ENCODE measurements at places on chromosomes 2 and 18. TPM values are rescaled to one million over a fixed set of nuclear protein-coding genes. Genes with fewer than 3 reads are reported as not detected.

DNA sequence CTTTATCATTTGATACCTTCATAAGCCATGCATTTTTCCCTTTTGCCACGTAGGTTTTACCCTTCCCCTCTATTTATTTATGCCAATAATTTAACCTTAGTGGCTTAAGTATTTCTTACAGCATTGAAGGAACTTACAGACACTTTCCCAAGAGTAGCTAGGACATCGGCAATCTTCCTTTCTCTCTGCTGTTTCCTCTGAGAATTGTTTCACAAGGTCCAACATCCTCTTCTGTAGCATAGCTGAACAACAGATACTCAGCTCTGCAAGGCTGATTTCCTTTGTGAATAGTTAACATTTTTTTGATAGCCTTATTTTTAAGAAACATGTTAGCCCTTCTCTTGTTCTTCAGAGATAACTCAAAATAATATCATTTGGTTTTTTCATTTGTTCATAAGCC is 1.1 kb upstream of the GCA start:
- H3K4me3 ChIP-seq, result peak overlapping the region; percentile 97
- H3K27me3 ChIP-seq, result peaks cover 19% of the 10 kb centered on the region
- H3K36me3 ChIP-seq, result no peaks in the 10 kb centered on the region
- no peak for DNase-seq
- peaks cover 9% of the 10 kb centered on the region for H3K4me1 ChIP-seq

GRCh38 chr2:196233021-196233804 is 61.8 kb upstream of the STK17B start:
- DNase-seq, result no peak
- H3K36me3 ChIP-seq, result no peaks in the 10 kb centered on the region
- no peak overlapping the region for H3K4me3 ChIP-seq
- no peak overlapping the region for H3K27ac ChIP-seq

Gene SP140L
- total RNA-seq, result 2.7 TPM

GRCh38 chr2:86592547-86593230 is 29.4 kb upstream of the CHMP3 start:
- no peak overlapping the region for H3K27ac ChIP-seq
- DNase-seq, result no peak
- H3K27me3 ChIP-seq, result peaks cover 2% of the 10 kb centered on the region
- no peaks in the 10 kb centered on the region for H3K36me3 ChIP-seq
- no peak overlapping the region for H3K4me3 ChIP-seq

Gene CNGA3
- not detected for total RNA-seq

DNA sequence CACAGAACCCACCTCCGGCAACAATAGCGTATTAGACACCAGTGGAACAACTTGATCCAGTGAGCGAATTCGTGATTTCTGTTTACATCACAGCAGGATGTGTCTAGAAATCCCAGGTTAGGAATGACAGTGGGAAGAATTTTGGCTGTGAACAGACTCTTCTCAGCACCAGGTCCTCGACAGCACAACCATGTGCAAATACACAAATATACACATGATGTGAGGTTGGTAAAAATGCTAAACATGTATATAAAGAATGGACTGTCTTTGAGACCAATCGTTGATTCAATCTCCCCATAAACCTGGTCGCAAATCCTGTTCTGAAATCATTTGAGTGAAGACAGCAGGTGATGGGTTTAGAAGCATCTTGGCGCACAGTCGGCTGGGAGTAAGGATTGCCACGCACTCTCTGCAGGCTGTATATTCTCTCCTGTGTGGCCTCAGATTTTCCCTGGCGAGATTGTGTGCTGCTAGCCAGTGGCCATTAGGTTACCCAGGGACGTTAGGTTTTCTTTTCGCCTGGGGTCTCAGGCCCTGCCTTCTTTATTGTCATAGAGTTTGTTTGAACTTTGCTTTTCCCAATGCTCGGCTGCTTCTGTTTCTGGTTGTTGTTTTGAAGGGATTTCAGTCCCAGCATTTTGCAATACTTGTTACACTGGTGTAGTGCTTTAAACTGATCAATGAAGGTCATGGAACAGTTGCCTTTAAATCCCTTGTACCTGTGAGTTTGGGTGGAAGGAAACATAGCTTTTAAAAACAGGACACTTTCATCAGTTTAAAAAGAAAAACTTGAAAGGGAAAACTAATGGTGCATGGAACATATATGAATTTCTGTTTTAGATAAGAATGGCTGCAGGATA is 147.3 kb downstream of the ALPK2 start:
- DNase-seq, result no peak
- H3K4me3 ChIP-seq, result no peak overlapping the region
- peaks cover 29% of the 10 kb centered on the region for H3K4me1 ChIP-seq
- H3K36me3 ChIP-seq, result no peaks in the 10 kb centered on the region
- H3K27ac ChIP-seq, result no peak overlapping the region

DNA sequence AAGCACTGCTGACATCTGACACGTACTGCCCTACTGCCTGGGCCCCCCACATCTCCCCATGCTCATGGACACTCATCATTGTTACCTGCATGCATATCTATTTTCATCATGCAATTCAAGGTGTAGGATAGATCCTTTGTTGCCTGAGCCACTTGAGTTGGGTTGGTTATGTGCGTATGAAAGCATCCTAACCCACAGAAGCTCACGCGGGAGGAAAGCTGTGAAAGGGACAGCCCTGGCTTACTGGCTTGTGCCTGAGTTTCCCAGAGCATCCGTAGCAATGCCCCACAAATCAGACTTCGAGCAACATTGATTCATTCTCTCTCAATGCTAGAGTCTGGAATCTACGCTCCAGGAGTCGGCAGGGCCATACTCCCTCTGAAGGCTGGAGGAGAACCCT is 285.5 kb downstream of the PHLPP1 start:
- peaks cover 9% of the 10 kb centered on the region for H3K4me1 ChIP-seq
- no peak overlapping the region for H3K27ac ChIP-seq
- H3K27me3 ChIP-seq, result no peaks in the 10 kb centered on the region

Gene TSPYL6
- total RNA-seq, result not detected

Gene RTP5
- not detected for total RNA-seq

GRCh38 chr2:28447086-28447485 is 48.8 kb upstream of the PLB1 start:
- H3K36me3 ChIP-seq, result no peaks in the 10 kb centered on the region
- H3K27ac ChIP-seq, result no peak overlapping the region
- peaks cover 4% of the 10 kb centered on the region for H3K4me1 ChIP-seq
- peaks cover 4% of the 10 kb centered on the region for H3K27me3 ChIP-seq

Gene VWC2L
- not detected for total RNA-seq

- no peaks in the 10 kb centered on the region for H3K36me3 ChIP-seq
- H3K4me3 ChIP-seq, result no peak overlapping the region
- no peaks in the 10 kb centered on the region for H3K4me1 ChIP-seq
- no peak overlapping the region for H3K27ac ChIP-seq
- H3K27me3 ChIP-seq, result no peaks in the 10 kb centered on the region
- no peak for DNase-seq
These were observed 819.9 kb upstream of the PIK3C3 start for GRCh38 chr18:41135146-41135545.

GRCh38 chr2:202717598-202718310 is 83.0 kb downstream of the FAM117B start:
- no peaks in the 10 kb centered on the region for H3K27me3 ChIP-seq
- H3K4me3 ChIP-seq, result no peak overlapping the region
- peaks cover 29% of the 10 kb centered on the region for H3K36me3 ChIP-seq
- H3K4me1 ChIP-seq, result no peaks in the 10 kb centered on the region

- peak overlapping the region; percentile 64 for H3K4me3 ChIP-seq
- peak overlapping the region; percentile 100 for H3K27ac ChIP-seq
- H3K27me3 ChIP-seq, result no peaks in the 10 kb centered on the region
- H3K4me1 ChIP-seq, result peaks cover 24% of the 10 kb centered on the region
- peaks cover 3% of the 10 kb centered on the region for H3K36me3 ChIP-seq
These were observed 164.2 kb downstream of the ANTXR1 start for GRCh38 chr2:69177063-69177771.

Gene TOGARAM2
- 0.62 TPM for total RNA-seq

DNA sequence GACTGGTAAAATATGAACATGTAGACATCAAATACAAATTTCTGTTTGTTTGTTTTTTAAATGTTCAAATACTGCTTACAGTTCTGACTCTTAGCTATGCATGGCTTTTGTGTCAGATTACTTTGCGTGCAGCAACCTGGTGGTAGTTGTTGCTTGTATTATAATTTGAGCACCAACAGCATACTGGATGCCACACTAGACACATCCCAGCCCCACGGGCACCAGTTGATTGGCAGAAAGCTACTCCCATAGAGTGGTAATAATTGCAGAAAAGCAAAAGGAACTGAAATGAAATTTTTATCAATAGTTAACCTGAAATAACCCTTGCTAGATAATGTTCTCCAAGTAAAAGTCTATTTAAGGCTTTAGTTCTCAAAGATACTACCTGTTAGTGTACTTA is 91.6 kb downstream of the EHBP1 start:
- H3K36me3 ChIP-seq, result no peaks in the 10 kb centered on the region
- DNase-seq, result no peak
- no peak overlapping the region for H3K4me3 ChIP-seq
- H3K27me3 ChIP-seq, result no peaks in the 10 kb centered on the region
- no peak overlapping the region for H3K27ac ChIP-seq

Gene FARSB
- 26.8 TPM for total RNA-seq

DNA sequence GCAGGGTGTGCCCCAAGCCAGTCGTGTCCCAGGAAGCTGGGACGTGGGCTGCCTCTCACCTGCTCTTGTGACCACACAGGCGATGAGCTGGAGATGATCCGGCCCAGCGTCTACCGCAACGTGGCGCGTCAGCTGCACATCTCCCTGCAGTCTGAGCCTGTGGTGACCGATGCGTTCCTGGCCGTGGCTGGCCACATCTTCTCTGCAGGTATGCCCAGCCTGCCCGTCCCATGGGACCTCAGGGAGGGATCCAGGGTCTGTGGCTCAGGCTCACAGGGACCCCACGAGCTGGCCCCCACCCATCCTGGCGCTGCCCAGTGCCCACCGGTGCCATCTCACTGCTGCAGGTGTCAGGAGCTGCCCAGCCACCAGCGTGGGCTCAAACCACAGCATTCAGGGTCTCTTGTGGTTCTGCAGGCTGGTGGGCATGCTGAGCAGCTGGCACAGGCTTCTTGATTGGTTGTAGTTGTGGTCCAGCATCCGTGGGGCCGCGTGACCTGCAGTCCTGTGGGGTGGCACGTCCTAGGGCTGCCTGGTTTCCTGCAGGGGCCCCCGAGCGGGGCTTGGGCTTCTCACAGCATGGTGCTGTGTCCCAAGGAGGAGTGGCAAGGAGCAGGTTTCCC is 3.8 kb downstream of the BOK start:
- no peaks in the 10 kb centered on the region for H3K36me3 ChIP-seq
- H3K27ac ChIP-seq, result peak overlapping the region; percentile 74
- DNase-seq, result no peak
- peaks cover 17% of the 10 kb centered on the region for H3K4me1 ChIP-seq
- no peak overlapping the region for H3K4me3 ChIP-seq

DNA sequence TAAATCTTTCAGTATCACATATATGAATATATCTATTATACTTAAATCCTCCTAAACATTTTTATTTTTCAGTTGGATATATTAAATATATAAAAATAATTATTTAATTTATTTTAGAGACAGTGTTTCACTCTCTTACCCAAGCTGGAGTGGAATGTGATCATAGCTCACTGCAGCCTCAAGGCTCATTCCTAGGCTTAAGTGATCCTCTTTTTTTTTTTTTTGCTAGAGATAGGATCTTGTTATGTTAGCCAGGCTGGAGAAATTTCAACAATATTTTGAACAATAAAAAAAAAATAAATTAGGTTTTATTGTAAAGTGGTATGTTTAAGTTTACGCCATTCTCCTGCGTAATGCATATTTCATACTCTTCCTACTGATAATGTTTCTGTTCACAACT is 4.2 kb downstream of the SPAST start:
- no peak for DNase-seq
- no peaks in the 10 kb centered on the region for H3K36me3 ChIP-seq
- no peak overlapping the region for H3K4me3 ChIP-seq
- H3K27me3 ChIP-seq, result no peaks in the 10 kb centered on the region

- DNase-seq, result peak; percentile 60
- H3K4me3 ChIP-seq, result peak overlapping the region; percentile 62
- no peak overlapping the region for H3K27ac ChIP-seq
- H3K27me3 ChIP-seq, result peaks cover 34% of the 10 kb centered on the region
- no peaks in the 10 kb centered on the region for H3K36me3 ChIP-seq
- no peaks in the 10 kb centered on the region for H3K4me1 ChIP-seq
These were observed 58.9 kb downstream of the FAM168B start for GRCh38 chr2:131034122-131035051.

Gene DUSP28
- 2.3 TPM for total RNA-seq

- peaks cover 13% of the 10 kb centered on the region for H3K4me1 ChIP-seq
- H3K4me3 ChIP-seq, result no peak overlapping the region
- no peaks in the 10 kb centered on the region for H3K36me3 ChIP-seq
- no peaks in the 10 kb centered on the region for H3K27me3 ChIP-seq
These were observed 117.0 kb downstream of the FTCDNL1 start for GRCh38 chr2:199734011-199734410.

DNA sequence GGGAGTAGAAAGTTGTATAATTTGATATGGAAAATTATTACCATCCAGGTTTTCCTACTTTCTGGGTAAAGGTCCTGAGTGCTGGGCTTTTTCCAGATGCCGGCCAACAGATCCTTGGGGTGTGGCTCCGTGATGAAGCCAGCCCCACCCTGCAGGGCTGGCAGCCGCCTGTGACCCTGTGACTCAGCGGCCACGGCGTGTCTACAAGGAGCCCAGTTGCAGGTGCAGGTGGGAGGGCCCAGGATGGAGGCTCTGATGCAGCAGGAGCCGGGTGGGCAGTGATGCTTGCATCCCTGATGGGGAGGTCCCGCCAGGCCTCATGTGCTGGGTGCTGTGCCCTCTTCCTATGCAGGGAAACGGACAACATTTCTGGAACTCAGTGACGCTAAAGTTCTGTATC is 96.0 kb upstream of the ALKAL2 start:
- H3K4me1 ChIP-seq, result peaks cover 21% of the 10 kb centered on the region
- H3K27ac ChIP-seq, result no peak overlapping the region
- H3K36me3 ChIP-seq, result no peaks in the 10 kb centered on the region

Gene RHBDD1
- total RNA-seq, result 25.7 TPM

Gene RFTN2
- total RNA-seq, result 1.1 TPM

- H3K36me3 ChIP-seq, result no peaks in the 10 kb centered on the region
- peaks cover 5% of the 10 kb centered on the region for H3K4me1 ChIP-seq
- H3K27ac ChIP-seq, result no peak overlapping the region
- peak overlapping the region; percentile 41 for H3K4me3 ChIP-seq
- peak; percentile 91 for DNase-seq
These were observed 34.5 kb downstream of the NEURL3 start for GRCh38 chr2:96470636-96471035.

DNA sequence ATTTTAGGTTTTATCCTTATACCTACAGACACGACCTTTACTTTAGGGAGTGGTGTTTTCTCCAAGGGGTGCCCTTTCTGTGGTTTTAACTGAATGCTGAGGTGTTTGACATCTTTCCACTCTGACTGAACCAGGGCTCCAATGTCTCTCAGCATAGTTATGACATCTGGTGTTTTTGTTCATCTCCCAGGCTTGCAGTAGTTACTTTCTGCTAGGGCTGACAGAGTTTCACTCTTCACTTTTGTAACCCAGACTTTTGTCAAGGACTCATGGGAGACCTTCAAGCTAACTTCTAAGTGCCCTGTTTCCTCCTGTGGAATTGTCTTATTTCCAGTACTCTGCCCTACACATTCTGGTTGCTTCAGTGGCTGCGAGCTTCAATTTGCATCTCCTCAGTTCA is 103.1 kb downstream of the CCDC85A start:
- H3K4me3 ChIP-seq, result no peak overlapping the region
- H3K27ac ChIP-seq, result no peak overlapping the region
- no peaks in the 10 kb centered on the region for H3K36me3 ChIP-seq
- no peaks in the 10 kb centered on the region for H3K27me3 ChIP-seq
- H3K4me1 ChIP-seq, result no peaks in the 10 kb centered on the region
- no peak for DNase-seq

All from WTC11 (cell line).